ENCODE measurements at places on chromosomes 12 and 14.

GRCh38 chr12:127550271-127550670 is 716.7 kb upstream of the TMEM132C start:
- peak; percentile 89 for DNase-seq

DNA sequence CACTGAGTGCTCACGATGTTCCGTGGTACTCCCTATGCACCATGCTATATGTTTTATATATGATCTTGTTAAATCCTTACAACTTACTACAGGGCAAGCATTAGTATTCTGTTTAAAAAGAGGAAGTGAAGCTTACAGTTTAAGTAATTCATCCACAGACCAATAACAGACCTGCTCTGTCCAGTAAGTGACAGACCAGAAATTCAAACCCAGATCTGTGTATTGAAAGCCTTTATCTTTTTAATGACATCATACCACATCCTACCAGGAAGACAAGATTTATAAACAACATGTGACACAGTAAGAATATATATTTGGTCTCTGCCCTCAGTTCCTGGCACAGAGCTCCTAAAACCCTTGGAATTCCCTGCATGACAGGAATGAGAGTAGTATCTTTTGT is 206.5 kb downstream of the STXBP6 start:
- no peak for DNase-seq

GRCh38 chr14:39232554-39233415 is 930 bp upstream of the MIA2 start:
- no peak for DNase-seq

DNA sequence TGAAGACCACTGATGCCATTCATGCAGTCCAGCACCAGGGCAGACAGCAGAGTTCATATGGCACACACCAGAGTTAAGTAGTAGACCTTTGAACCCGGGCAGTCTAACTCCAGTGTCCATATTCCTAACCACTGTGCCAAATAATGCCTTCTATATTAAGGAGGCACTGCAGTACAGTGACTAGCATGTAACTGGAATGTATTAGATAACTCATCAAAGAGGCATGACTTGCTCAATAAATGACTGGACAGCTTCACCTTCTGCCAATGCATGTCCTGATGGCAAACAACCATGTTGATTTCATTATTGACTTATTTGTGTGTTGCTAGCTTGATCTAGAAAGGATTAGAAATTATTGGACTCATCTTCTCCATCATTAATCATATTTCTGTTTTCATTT is 40.2 kb downstream of the DACT1 start:
- no peak for DNase-seq

GRCh38 chr12:54375259-54375579 is 9.3 kb downstream of the ZNF385A start:
- DNase-seq = no peak

GRCh38 chr14:93343266-93343665 is 3.7 kb upstream of the COX8C start:
- no peak for DNase-seq

GRCh38 chr12:69161829-69162228 is 77.5 kb upstream of the CPSF6 start:
- no peak for DNase-seq

GRCh38 chr12:11136075-11136474 is 1.6 kb upstream of the TAS2R30 start:
- no peak for DNase-seq

DNA sequence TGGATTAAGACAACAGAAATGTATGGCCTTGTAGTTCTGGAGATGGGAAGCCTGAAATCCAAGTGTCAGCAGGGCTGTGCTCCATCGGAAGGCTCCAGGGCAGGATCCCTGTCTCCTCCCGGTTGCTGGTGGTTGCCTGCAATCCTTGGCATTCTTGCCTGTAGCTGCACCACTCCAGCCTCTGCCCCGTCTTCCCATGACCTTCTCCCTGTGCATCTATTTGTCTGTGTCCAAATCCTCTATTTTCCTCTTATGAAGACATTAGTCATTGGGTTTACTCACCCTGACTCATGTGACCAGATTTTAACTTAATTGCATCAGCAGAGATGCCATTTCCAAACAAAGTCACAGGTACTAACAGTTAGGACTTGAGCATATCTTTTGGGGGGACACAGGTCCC is 15.1 kb downstream of the TUNAR start:
- peak; percentile 79 for DNase-seq

DNA sequence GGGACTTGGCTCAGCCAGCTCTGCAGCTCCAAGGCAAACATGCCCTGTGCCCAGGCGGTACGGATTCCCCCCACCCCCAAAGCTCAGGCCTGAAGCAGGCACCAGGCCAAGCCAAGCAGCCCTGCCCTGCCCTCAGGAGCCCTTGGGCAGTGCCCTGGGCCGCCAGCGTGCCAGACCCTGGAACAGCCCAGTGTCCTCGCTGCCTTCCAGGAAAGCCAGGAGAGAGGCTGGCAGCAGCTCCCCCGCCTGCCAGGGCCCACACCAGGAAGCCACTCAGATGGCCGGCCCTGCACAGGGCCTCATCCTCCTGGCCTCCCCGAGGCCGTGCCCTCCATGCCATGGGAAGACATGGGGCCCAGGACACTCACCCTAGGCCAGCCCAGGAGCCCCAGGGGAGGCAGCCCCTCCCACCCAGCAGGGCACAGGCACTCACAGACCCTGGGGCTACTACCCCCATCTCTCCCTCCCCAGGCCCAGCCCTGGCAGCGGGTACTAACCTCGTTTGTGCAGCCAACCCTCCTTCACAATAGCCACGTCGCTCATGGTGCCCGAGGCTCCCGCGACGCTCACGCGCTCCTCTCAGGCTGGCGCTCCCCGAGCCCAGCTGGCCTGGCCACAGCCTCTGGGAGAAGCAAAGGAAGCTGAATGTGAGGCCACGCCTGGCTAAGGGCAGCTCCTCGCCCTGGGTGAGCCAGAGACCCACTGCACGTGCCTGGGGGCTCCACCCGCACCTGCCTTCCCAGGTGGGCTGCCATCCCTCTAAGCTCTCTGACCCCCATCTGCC is 3.3 kb downstream of the AKT1 start:
- no peak for DNase-seq

- no peak for DNase-seq
Measured at GRCh38 chr12:81095501-81096232, 17.8 kb downstream of the ACSS3 start.

- DNase-seq = no peak
Measured at GRCh38 chr14:72742118-72742837, 151.6 kb downstream of the DPF3 start.

DNA sequence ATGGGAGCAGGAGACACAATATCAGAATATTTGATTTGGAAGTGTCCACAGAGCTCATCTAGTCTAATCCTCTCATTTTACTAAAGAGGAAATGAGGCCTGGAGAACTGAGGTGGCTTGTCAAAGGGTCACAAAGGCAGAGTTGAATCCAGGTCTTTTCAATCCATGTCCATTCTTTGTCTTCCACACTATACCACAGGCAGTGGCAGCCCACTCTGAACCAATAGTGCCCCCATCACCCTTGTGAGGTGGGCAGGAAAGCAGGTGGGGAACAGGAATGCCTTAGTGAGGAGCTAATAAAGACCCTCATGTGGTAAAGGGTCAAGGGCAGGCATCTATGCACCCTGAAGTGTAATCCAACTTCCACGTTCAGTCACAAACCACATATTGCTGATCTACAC is 134.8 kb upstream of the EGLN3 start:
- no peak for DNase-seq

DNA sequence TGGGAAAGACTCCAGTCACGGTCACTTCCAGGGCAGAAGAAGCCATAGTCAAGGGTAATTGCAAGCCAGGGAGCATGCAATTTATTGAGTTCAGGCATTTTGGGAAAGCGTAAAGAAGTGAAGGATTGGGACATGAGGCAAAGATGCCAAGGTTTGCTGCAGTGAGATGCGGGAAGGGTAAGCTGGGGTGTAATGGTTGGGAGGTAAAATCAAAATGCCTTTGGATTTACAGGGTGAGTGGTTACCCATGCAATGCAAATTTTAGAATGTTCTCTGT is 167.5 kb downstream of the BRMS1L start:
- DNase-seq = no peak

GRCh38 chr12:44525806-44526654 is 350.1 kb downstream of the NELL2 start:
- DNase-seq = no peak

- no peak for DNase-seq
Measured at GRCh38 chr12:108619369-108620160, 14.1 kb downstream of the SELPLG start.

DNA sequence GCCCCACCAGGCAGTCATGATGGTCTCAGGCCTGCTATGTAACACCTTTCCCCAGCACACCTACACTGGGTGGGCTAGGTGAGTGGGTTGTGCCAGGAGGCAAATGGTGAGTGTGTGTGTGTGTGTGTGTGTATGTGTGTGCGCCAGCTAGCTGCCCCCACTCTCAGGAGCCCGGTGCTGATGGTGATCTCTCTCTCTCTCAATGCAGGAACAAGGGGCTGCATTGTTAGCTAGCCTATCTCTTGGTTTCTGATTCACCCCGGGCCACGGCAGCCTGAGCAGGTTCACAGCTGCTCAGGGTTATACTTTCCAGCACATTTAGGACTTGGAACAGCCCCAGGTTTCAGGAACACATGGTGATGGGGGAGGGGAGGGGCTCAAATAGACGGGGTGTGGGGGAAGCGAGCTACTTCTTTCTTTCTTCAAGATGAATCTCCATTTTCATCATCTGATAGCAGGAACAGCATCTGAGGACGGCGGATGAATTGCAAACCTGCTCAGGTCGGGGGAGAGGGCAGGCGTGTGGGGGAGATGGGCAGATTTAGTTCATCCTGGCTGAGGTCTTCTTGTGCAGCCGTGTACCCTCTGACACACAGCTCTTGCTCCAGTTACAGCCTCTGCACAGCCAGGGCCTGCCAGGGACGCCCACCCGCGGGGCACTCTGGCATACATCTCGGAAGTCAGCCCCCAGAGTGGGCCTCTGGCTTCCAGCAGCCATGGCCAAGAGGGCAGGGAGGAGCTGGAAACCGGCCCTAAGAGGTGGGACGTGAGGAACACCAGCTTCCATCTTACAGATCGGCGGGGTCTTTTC is 137.6 kb downstream of the ZFP36L1 start:
- DNase-seq = no peak

GRCh38 chr12:25802143-25802542 is 156.3 kb upstream of the RASSF8 start:
- no peak for DNase-seq

- no peak for DNase-seq
Measured at GRCh38 chr14:69055999-69056788, 77.1 kb upstream of the ACTN1 start.

DNA sequence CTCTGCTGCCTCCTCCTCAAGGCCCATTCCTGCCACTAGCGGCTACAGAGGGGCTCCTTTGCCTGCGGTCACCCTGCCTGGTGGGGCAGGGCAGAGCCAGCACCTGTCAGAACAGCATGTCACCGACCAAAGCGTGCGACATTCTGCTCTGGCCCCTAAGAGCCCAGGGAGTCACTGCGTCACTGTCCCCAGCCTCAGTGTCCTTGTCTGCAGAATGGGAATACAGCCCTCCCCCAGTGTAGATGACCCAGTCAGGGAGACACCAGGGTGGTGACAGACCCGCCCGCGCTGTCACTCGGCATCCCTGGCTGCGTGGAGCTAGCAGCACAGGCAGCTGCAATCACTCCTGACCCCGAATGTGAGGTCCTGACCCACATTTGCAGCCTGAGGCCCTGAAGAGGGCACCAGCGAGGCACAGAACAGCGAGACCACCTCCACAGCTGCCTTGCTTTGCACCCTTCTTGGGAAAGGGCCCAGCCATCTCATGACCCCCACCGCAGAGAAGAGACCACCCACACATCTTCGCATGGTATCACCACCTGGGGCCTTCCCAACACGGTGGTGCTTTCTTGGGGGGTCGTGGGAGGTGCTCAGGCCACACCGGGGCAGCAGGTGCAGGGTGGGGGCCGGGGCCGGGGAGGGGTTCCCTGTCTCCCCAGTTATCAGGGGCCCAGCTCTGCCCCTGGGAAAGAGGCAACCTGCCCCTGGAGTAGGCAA is 2.5 kb downstream of the AHNAK2 start:
- DNase-seq = no peak

DNA sequence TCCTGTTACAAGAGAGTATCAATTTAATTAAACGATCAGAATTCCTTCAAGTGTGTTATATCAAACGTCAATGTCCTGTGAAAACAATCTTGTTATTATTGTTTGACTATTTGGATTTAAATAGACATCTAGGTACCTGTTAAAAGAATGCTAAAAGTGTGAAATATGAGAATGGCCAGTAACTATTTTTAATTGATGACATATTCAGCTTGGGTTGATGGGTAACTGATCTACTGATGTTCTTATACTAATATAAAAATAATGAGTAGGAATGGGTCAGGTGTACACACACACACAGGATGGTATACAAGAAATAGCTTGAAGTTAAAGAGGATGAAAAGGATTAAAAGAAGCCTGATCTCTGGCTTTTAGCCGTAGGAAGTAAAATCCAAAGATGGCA is 146.0 kb downstream of the SLC38A4 start:
- no peak for DNase-seq

DNA sequence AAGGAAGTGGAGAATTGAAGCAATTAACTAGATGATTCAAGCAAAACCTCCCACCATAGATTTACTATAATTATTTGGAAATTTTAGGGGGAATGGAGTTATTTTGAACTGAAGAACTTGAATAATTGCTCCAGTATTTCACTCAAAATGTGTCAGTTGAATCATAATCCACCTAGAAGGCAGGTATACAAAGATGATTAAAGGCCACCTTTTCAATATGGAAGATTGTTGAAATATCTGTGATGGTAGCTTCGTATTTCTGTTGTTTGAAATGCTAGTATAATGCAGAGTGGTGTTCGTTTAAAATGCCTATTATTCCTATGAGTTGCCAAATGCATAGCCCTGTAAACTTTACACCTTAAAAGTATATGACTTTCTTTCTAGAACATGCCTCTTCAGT is 3.1 kb downstream of the HMGA2 start:
- DNase-seq = no peak

GRCh38 chr12:64064706-64065105 is 157.4 kb downstream of the KICS2 start:
- DNase-seq = no peak

- DNase-seq = peak; percentile 4
Measured at GRCh38 chr12:43848786-43849185, 12.9 kb downstream of the TMEM117 start.

DNA sequence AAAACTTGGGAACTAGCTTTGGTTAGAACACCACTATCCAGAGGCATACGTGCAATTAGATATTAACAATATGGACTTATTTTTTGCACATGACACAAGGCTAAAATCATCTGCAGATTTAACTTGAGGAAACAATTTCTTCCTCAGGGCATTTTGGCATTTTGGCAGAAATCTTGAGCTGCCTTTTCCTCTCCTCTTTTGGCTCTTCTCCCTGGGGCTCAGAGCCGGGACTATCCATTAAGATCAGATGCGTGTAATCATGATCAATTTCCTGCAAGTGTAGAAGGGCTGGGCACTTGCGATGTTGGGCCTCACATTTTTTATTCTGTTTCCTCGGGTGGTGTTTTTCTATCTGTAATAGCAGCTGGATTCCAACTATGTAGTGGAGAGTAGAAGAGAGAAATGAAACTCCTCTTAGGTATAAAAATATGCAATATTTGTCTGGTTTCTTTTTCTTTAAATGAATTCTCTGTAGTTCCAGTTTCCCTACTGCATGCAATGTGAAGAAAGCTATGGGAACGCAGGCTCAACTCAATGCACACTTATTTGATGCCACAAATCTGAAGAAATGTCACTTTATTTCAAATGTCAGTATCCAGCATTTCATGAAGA is 1010.8 kb downstream of the FLRT2 start:
- DNase-seq = no peak

Measured in A172 (cell line).